IMR-90 (cell line): ENCODE measurements at places on chromosomes 13 and 19.

GRCh38 chr19:55494172-55494761 is 6.0 kb downstream of the SSC5D start:
- DNase-seq, result peak; percentile 75

DNA sequence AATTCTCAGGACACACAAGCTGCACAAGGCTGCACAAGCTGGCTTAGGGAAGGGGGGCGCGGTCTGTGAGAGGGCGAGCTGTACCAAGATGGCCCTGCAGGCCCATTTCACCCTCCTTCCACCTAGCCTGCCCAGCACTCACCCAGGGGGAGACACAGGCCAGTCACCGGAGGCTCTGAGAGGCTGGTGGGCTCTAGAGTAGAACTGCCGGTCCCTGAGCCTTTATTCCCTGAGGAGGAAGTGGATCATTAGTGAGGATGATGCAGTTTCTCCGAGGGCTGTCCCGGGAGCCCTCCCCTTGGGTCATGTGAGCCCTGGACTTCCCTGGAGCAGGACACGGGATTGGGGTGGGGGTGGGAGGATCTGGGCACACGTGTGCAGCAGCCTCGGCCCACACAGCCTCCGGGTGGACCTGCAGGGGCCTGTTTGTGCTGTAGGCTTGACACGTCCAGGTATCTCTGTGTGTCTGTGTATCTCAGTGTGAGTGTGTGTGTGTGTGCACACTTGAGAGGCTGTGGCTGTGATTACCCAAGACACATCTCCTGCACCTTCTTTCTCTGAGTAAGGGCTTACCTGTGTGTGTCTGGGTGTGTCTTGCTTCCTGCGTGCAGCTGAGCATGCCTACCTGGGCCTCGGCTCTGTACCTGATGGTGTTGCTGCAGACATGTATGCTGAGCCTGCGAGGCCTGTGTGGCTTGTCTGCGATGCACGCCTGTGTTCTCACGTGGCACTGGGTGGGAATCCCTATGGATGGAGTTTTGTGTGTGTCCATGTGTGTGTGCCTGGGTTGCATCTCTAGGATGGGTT is at the start of gene ACP5:
Gene ACP5 (minus strand): TSS at position 195 of the 807 bp plus-strand sequence. CDS start 328 bp downstream, outside the sequence.
- no peak for DNase-seq

- DNase-seq, result peak; percentile 99
These were observed 127.2 kb upstream of the GJB6 start for GRCh38 chr13:20359335-20359734.

DNA sequence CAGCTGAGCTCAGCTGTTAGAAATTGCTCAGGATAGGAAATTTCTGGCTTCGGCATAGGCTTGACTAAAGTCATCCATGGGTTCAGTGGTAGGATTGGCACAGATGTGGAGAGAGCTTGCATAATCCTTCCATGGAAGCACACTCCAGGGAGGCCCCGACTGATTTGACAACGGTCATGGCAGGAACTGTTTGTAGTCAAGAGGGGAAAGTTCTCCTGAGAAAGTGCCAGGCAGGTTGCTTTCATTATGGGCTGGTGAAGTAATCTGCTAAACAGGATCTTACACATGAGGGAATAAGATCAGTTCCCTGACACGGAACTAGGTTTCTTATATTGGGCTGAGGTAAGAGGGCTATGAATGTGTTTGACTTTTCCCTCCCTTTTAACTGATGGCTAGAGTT is 120.1 kb downstream of the RGCC start:
- peak; percentile 16 for DNase-seq

DNA sequence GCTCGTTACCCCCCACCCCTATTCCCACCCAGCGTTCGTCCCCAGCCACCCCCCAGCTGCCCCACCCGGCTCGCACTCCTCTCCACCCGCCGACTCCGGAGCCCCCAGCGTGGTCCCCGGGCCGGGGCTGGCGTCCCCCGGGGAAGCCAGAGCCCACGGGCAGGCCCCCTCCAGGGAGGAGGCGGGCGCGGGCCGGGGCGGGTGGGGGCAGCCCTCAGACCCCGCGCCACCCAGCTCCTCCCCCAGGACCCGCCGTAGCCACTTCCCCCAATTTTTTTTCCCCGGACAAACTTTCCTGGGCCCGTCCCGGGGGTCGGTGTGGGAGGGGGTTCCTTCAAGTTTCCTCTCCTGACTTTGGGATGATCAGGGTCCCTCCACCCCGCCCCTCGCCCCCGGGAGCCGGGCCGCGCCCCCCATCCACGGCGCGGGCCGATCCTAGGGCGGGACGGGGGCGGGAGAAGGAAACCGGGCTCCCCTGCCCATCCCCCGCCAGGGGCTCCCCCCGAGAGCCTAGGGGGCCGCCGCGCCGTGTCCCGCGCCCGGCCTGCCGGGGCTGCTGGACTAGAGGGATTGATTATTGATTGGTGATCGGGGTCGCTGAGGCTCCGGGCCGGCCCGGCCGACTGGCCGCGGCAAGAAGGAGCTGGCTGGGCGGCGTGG is 927 bp upstream of the TSHZ3 start:
- DNase-seq, result no peak

DNA sequence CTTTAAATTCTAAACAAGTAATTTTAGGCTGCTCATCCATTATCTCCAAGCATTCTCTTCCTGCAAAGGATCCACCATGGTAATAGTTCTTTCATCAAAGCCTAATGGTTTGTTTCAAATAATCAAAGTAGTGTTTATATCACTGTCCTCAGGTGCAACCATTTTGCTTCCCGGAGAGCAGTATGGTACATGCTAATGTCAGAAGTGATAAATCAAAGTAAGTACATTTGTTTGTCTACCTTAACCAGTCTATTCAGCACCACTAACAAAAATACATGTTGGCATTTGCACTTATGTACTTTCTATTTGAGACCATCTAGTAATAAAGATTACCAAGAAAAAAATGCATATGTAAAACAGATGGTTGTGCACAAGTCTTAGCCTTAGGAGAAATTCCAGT is 37.5 kb downstream of the DACH1 start:
- DNase-seq, result no peak

DNA sequence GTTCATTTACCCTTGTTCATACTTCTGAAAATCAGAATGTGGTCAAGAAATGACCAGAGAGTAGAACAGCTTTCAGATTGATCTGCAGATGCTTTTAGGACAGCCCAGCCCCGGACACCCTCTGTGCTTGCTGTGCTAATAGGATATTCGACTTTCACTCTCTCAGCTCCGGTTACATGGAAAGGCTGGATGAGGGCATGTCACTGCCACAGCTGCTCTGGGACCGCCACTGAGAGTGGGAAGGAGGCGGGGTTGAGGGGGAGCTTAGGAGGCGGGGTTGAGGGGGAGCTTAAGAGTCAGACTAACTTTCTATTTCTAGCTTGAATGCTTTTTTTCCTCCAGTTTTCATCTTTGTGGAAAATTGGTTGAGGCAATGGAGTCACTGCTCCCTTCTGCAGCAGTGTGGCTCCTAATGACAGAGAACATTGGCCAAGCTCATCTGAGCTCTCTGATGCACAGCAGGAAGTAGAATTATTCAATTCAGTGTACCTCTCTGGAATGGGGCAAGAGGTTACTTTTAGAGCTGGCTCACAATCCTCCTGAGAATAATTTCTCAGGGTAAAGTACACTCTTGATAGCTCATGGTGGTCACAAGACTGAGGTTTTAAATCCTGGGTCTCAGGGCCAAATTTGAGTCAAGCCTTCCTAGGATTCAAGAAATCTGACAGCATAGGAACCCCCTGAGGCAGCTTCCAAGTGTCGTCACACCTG is 74.6 kb upstream of the NPAS1 start:
- peak; percentile 70 for DNase-seq
